ENCODE measurements at places on chromosomes 5 and 9. TPM values are rescaled to one million over a fixed set of nuclear protein-coding genes. Genes with fewer than 3 reads are reported as not detected.

DNA sequence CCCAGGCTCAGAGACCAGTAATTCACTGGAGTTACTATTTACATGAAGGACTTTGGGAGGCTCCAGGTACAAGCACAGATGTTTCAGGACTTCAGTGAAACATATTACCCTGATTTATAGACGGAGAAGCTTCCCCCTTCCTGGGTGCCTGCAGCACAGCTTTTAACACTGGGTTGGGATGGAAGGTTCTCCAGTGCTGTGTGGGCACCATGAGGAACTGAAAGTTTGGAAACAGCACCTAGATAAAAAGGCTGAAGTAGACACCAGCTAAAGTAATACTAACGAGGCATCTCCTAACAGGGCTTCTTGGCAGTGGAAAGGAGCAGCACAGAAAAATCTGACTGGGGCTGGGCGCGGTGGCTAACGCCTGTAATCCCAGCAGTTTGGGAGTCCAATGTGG, 70.7 kb downstream of the GCNT1 start:
- H3K4me3 ChIP-seq: no peak overlapping the region
- H3K27me3 ChIP-seq: no peaks in the 10 kb centered on the region

Gene ACSL6
- total RNA-seq: not detected

DNA sequence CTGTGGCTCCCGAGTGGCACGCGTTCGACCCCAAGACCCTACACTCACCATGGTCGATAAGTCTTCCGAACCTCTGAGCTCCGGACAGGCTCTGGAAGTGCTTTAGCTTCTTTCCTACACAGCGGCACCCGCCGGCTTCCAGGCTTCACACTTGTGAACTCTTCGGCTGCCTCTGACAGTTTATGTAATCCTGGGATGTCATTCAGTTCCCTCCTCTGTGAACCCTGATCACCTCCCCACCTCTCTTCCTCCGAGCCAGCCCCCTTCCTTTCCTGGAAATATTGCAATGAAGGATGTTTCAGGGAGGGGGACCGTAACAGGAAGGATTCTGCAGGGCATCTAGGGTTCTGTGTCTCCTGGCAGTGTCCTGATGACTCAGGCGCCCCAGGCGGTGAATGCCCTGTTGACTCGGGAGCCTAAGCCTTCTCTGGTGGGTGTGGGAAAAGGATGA, at the start of gene CD14:
CD14 (minus strand) TSS at position 155 of the 451 bp plus-strand sequence; CDS start at position 51, 104 bp downstream.
- no peak within 1 kb of the TSS for H3K27ac ChIP-seq
- H3K27me3 ChIP-seq: peaks cover 16% of the 10 kb centered on the region
- H3K36me3 ChIP-seq: no peaks in the 10 kb centered on the region
- H3K4me1 ChIP-seq: peaks cover 5% of the 10 kb centered on the region
- peak within 1 kb of the TSS; percentile 30 for H3K4me3 ChIP-seq

Gene MARVELD2
- total RNA-seq: 0.54 TPM

- DNase-seq: peak; percentile 65
- H3K27me3 ChIP-seq: no peaks in the 10 kb centered on the region
- H3K27ac ChIP-seq: no peak overlapping the region
- no peaks in the 10 kb centered on the region for H3K36me3 ChIP-seq
Observed at GRCh38 chr5:65506961-65507360, 25.2 kb upstream of the ADAMTS6 start.

Gene FOXD4L3
- not detected for total RNA-seq

DNA sequence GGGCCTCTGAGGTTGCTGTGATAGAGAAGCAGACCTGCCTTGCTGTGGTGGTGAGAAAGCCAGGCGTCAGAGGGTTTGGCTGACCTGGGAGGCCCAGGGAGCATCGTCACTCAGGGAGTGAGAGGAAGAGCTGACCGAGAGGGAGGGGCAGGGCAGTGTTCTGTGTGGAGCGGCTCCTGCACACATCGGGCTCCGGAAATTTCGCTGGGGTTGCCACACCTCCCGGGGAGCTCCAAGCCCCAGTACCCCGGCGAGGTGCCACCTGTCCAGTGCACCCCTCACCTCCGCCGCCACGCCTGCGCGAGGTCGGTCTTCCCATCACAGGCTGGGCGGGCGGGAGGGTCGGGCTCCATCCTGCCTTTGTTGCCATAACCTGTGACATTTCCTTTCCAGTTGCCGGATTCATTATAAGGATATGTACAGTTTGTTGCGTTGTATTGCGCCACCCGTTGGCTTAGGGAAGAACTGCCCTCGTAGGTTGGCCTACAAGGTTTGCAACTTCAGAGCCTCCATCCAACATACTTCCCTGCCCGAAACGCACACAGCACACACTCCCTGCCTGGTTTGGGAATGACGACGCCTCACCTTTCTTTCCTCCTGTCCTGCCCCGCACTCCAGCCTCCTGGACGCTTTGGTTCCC, 223.2 kb downstream of the CACNA1B start:
- H3K4me3 ChIP-seq: no peak overlapping the region
- H3K36me3 ChIP-seq: no peaks in the 10 kb centered on the region
- DNase-seq: no peak
- no peak overlapping the region for H3K27ac ChIP-seq
- H3K4me1 ChIP-seq: no peaks in the 10 kb centered on the region

DNA sequence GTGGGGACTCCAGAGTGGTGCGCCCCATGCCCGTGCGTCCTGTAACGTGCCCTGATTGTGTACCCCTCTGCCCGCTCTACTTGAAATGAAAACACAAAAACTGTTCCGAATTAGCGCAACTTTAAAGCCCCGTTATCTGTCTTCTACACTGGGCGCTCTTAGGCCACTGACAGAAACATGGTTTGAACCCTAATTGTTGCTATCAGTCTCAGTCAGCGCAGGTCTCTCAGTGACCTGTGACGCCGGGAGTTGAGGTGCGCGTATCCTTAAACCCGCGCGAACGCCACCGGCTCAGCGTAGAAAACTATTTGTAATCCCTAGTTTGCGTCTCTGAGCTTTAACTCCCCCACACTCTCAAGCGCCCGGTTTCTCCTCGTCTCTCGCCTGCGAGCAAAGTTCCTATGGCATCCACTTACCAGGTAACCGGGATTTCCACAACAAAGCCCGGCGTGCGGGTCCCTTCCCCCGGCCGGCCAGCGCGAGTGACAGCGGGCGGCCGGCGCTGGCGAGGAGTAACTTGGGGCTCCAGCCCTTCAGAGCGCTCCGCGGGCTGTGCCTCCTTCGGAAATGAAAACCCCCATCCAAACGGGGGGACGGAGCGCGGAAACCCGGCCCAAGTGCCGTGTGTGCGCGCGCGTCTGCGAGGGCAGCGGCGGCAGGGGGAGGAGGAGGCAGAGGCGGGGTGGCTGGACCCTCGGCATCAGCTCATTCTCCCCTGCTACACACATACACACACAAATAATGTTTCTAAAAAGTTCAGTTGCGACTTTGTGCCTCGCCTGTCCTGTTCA, 668 bp downstream of the GLIS3 start:
- no peaks in the 10 kb centered on the region for H3K27me3 ChIP-seq
- peaks cover 9% of the 10 kb centered on the region for H3K4me1 ChIP-seq
- H3K4me3 ChIP-seq: peak overlapping the region; percentile 74
- H3K27ac ChIP-seq: peak overlapping the region; percentile 99
- peak; percentile 50 for DNase-seq
- no peaks in the 10 kb centered on the region for H3K36me3 ChIP-seq

DNA sequence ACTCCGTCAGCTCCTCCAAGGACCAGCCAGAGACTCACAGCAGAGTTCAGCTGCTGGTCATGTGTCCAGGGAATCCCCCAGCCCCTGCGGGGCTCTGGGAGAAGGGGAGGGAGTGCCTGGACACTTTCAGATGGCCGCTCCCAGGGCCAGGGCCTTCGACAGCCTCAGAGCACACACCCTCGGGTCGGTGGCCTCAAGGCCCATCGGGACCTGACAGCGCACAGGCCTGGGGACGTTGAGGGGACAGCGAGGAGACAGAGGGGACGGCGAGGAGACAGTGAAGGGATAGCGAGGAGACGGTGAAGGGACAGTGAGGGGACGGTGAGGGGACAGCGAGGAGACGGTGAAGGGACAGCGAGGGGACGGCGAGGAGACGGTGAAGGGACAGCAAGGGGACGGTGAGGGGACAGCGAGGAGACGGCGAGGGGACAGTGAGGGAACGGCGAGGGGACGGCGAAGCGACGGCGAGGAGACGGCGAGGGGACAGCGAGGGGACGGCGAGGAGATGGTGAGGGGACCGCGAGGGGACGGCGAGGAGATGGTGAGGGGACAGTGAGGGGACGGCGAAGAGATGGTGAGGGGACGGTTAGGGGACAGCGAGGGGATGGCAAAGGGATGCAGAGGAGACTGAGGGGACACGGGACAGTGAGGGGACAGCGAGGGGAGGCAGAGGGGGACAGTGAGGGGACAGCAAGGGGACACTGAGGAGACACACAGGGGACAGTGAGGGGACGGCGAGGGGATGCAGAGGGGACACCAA, 47.3 kb downstream of the SLC12A7 start:
- no peak for DNase-seq
- H3K27me3 ChIP-seq: no peaks in the 10 kb centered on the region
- no peak overlapping the region for H3K27ac ChIP-seq
- no peak overlapping the region for H3K4me3 ChIP-seq
- H3K36me3 ChIP-seq: peaks cover 24% of the 10 kb centered on the region
- H3K4me1 ChIP-seq: no peaks in the 10 kb centered on the region

GRCh38 chr5:9479361-9479760, 66.5 kb downstream of the SEMA5A start:
- DNase-seq: peak; percentile 25
- H3K4me3 ChIP-seq: no peak overlapping the region
- peaks cover 7% of the 10 kb centered on the region for H3K4me1 ChIP-seq
- H3K27me3 ChIP-seq: no peaks in the 10 kb centered on the region
- H3K27ac ChIP-seq: no peak overlapping the region

Gene LRRC70
- 0.83 TPM for total RNA-seq

DNA sequence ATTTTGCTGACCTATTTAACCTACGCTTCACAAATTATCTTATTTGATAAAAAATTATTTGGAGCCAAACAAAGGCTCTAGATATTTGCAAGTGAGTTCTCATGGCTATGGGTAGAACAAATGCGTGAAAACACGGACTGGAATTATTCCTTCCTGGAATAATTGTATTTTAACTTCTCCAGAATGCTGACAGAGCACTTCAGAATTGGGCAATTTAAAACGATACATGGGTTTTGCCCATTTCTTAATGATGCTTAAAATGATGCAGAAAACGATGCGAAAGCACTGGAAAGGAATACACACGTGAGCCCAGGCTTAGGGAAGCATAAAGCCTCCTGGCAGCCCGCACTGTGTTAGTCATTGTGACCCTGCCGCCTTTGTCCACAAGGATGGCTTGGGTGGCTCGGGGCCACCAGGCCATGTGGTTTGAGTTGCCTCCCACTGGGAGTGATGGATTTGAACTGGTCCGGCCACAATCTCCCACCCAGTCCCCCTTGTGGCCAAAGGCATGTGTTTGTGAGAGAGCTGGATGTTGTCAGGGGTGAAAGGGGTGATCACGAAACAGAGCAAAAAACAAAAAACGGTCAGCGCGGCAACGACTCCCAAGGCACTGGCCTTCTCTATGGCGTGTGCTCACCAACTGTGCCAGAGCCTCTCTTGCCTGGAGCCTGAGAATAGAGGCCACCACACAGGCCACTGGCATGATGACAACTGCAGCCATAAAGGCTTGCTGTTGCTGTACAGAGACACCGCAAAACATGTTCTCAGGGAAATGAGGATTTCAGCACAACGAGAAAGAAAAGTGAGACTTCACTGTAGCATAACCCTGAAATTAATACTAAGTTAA, 234.2 kb upstream of the ADAMTS16 start:
- DNase-seq: no peak
- no peaks in the 10 kb centered on the region for H3K4me1 ChIP-seq
- H3K36me3 ChIP-seq: no peaks in the 10 kb centered on the region
- H3K27ac ChIP-seq: no peak overlapping the region
- H3K4me3 ChIP-seq: no peak overlapping the region

DNA sequence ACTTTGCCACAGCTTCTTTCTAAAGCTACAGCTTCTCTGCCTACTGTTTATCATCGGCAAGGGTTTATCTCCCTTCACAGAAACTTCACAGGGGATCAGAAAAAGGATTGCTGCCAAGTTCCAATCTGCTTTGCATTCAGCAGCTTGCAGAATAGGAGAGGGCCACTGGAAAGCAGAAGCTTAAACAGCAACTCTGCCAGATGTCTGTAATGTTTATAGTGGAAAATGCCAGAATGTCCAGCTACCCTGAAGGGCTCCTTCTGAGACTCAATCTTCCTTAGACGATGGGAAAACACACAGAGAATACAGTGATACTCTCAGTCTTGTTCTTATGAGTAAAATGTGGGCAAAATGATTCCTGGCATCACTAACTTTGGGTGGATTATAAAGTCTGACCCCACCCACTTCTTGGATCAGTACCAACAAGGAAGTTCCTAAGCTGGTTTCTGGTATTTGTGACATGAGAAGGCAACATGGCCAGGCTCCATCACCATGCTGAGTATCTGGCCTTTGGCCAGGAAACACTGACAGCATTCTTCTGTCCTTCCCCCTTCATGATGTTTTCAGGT, 19.0 kb downstream of the STOM start:
- peak overlapping the region; percentile 73 for H3K27ac ChIP-seq
- peaks cover 28% of the 10 kb centered on the region for H3K4me1 ChIP-seq
- DNase-seq: peak; percentile 92
- no peaks in the 10 kb centered on the region for H3K27me3 ChIP-seq
- H3K4me3 ChIP-seq: no peak overlapping the region
- peaks cover 43% of the 10 kb centered on the region for H3K36me3 ChIP-seq

- no peaks in the 10 kb centered on the region for H3K4me1 ChIP-seq
- no peak overlapping the region for H3K4me3 ChIP-seq
- peaks cover 19% of the 10 kb centered on the region for H3K27me3 ChIP-seq
- no peak overlapping the region for H3K27ac ChIP-seq
Observed at GRCh38 chr9:76357555-76357954, 36.7 kb downstream of the RFK start.

Measured in IMR-90 (cell line).